Vagina (tissue), 2 donors: ENCODE measurements at places on chromosomes 6 and 20. TPM values are rescaled to one million over a fixed set of nuclear protein-coding genes. Genes with fewer than 3 reads are reported as not detected.

Gene TEAD3
- 29.0 TPM for total RNA-seq

Gene CGAS
- 8.3 TPM for total RNA-seq

Gene SYCP2L
- total RNA-seq, result 0.25 TPM

Gene TMEM244
- total RNA-seq, result not detected

Gene MYH7B
- under 0.01 TPM for total RNA-seq

Gene ULBP1
- total RNA-seq, result not detected

- H3K4me1 ChIP-seq, result peaks cover 11% of the 10 kb centered on the region
- DNase-seq, result no peak
- H3K27me3 ChIP-seq, result no peaks in the 10 kb centered on the region
- no peak overlapping the region for H3K4me3 ChIP-seq
These were observed 207.9 kb upstream of the TCF21 start for GRCh38 chr6:133680994-133681393.

DNA sequence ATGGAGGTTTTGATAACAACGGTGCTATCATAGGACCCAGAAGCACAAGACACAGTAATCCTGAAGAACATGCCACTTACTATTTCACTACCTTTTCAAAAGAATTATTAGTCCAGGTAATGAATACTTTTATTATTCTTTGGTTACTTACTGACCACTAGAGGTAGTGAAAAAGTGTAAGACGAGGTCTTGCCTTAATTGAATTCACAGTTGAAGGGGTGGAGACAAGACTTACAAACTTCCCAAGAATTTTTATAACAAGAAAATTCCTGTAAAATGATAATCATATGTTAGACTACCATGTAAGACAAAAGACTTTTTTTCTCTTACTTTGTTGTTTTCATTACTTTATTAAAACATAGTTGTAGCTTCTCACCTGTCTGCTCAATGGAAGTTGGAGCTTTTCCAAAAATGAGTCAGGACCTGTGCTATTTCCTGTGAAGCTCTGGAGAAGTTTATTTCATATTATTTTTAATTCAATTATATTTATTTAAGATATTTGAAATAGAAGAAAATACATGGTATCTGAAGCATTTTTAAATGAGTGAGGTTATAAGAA, 52.4 kb downstream of the DOP1A start:
- no peak for DNase-seq
- H3K27me3 ChIP-seq, result no peaks in the 10 kb centered on the region
- H3K4me1 ChIP-seq, result no peaks in the 10 kb centered on the region
- no peaks in the 10 kb centered on the region for H3K36me3 ChIP-seq
- no peak overlapping the region for H3K27ac ChIP-seq

DNA sequence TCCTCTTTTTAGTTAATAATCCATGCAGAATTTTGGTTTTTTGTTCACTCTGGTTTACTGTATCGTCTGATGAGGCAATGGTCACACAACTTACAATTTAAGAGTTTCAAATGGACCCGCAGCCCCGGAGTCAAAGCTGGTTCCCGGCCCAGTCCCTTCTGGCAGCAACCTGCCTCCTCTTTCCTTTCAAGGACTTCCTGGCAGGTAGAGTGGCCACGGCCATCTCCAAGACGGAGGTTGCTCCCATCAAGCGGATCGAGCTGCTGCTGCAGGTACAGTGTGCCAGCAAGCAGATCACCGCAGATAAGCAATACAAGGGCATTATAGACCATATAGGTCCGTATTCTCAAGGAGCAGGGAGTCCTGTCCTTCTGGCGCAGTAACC, 218.2 kb downstream of the GJA1 start:
- no peaks in the 10 kb centered on the region for H3K27me3 ChIP-seq
- H3K4me3 ChIP-seq, result no peak overlapping the region
- peak overlapping the region; percentile 72 for H3K27ac ChIP-seq
- no peak for DNase-seq
- H3K4me1 ChIP-seq, result peaks cover 21% of the 10 kb centered on the region

DNA sequence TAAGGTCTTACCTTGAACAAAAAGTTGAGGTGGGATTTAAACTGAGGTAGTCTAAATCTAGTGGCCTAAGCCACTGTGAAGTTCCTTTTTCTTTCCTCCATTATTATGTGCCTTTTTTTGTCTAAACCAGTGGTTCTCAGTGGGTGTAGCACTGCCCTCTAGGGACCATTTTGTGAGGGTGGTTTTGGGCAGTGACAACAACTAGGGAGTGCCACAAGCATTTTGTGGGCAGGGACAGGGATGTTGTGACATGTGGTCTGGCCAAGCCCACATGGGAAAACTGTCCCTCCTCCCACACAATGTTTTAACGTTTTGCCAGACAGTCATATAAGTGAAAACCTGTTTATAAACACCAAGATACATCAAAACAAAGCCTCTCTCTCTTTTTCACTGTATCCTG, 899.4 kb upstream of the FLRT3 start:
- no peaks in the 10 kb centered on the region for H3K36me3 ChIP-seq
- no peaks in the 10 kb centered on the region for H3K27me3 ChIP-seq
- H3K27ac ChIP-seq, result no peak overlapping the region
- no peaks in the 10 kb centered on the region for H3K4me1 ChIP-seq
- H3K4me3 ChIP-seq, result no peak overlapping the region
- no peak for DNase-seq

GRCh38 chr20:60759651-60760050, 492.4 kb upstream of the CDH4 start:
- H3K4me1 ChIP-seq, result no peaks in the 10 kb centered on the region
- no peaks in the 10 kb centered on the region for H3K27me3 ChIP-seq
- H3K4me3 ChIP-seq, result no peak overlapping the region
- H3K27ac ChIP-seq, result no peak overlapping the region

GRCh38 chr20:58117944-58118343, 110.5 kb downstream of the ANKRD60 start:
- no peak overlapping the region for H3K27ac ChIP-seq
- no peak overlapping the region for H3K4me3 ChIP-seq
- H3K27me3 ChIP-seq, result no peaks in the 10 kb centered on the region
- peaks cover 6% of the 10 kb centered on the region for H3K4me1 ChIP-seq

DNA sequence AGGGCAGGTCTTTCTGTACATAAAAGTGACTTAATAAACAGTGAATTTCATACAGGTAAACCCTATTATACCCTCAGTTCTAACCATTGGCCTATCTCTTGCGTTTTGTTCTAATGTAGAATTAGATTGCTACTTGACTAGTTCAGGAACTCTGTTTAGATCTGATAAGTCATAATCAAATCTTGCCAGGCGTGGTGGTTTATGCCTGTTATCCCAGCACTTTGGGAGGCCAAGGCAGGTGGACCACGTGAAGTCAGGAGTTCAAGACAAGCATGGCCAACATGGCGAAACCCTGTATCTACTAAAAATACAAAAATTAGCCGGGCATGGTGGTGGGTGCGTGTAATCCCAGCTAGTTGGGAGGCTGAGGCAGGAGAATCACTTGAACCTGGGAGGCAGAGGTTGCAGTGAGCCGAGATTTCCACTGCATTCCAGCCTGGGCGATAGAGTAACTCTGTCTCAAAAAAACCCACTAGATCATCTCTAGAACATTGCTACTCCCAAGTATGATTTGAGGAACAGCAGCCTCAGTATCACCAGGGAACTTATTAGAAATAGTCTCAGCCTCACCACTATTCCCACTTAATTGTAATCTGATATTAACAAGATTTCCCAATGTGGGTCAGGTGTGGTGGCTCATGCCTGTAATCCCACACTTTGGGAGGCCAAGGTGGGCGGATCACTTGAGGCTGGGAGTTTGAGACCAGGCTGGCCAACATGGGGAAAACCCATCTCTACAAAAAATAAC, 12.2 kb downstream of the GTPBP2 start:
- H3K4me3 ChIP-seq, result no peak overlapping the region
- H3K27ac ChIP-seq, result no peak overlapping the region
- H3K27me3 ChIP-seq, result no peaks in the 10 kb centered on the region
- H3K4me1 ChIP-seq, result no peaks in the 10 kb centered on the region
- no peak for DNase-seq

DNA sequence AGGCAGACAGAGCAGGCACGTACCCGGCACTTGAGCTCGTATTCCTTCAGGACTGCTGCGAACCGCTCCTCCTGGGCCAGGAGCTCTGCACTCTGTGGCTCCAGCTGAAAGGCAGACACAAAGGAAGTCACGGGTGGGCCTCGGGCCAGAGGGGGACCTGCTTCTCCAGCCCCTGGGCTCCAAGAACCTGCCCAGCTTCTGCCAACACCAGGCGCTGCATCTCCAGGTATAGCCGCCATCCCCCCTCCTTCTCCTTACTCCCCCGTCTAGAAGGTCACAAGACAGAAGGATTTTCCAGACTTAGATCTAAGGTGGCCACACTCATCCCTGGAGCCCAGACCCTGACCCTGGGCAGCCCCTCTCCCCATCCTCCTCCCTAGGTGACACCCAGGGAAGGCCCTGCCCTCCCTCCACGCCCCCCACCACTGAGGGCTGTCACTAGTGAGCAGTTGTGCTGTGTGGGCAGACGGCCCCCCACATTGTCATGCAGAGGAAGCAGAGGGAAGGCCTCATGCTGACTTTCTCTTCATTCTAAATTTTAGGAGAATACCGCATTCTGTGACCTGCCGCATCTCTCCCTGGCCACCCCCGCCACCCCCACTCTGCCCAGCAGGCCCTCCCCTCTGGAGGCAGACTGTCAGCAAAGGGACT, 81.9 kb downstream of the GINS1 start:
- no peaks in the 10 kb centered on the region for H3K27me3 ChIP-seq
- no peaks in the 10 kb centered on the region for H3K36me3 ChIP-seq
- H3K27ac ChIP-seq, result no peak overlapping the region
- no peak for DNase-seq

- DNase-seq, result no peak
- no peak overlapping the region for H3K4me3 ChIP-seq
- H3K36me3 ChIP-seq, result no peaks in the 10 kb centered on the region
- no peak overlapping the region for H3K27ac ChIP-seq
- H3K27me3 ChIP-seq, result no peaks in the 10 kb centered on the region
These were observed 859.4 kb downstream of the MAFB start for GRCh38 chr20:39829661-39830060.

GRCh38 chr20:46013829-46014516, 5.3 kb downstream of the MMP9 start:
- H3K27me3 ChIP-seq, result peaks cover 19% of the 10 kb centered on the region
- H3K4me3 ChIP-seq, result peak overlapping the region; percentile 4
- peaks cover 14% of the 10 kb centered on the region for H3K4me1 ChIP-seq
- no peak overlapping the region for H3K27ac ChIP-seq

DNA sequence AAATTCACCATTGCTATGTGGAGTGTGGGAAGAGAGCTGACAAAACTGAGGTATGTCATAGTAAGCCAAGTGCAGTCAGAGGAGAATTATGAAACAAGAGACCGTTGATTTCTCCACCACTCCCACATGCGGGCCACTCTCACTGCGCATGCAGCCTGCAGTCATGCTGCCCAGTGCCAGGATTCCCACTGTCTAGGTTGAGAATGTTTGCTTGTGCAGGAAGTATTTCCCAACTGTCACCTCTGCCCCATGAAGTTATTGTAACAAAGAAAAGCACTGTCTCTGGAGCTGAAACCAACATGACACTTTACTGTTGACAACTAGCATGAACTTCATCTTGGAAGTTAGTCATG, 18.7 kb upstream of the SFT2D1 start:
- H3K27me3 ChIP-seq, result no peaks in the 10 kb centered on the region
- DNase-seq, result no peak
- no peak overlapping the region for H3K4me3 ChIP-seq
- H3K4me1 ChIP-seq, result no peaks in the 10 kb centered on the region

- peaks cover 31% of the 10 kb centered on the region for H3K4me1 ChIP-seq
- H3K27ac ChIP-seq, result no peak overlapping the region
- no peaks in the 10 kb centered on the region for H3K36me3 ChIP-seq
- no peak for DNase-seq
These were observed 2.8 kb upstream of the RNASET2 start for GRCh38 chr6:166958926-166959861.

- no peak overlapping the region for H3K4me3 ChIP-seq
- no peaks in the 10 kb centered on the region for H3K36me3 ChIP-seq
- H3K27ac ChIP-seq, result no peak overlapping the region
- H3K27me3 ChIP-seq, result no peaks in the 10 kb centered on the region
- DNase-seq, result no peak
These were observed 24.3 kb downstream of the RBL1 start for GRCh38 chr20:37071481-37071911.

DNA sequence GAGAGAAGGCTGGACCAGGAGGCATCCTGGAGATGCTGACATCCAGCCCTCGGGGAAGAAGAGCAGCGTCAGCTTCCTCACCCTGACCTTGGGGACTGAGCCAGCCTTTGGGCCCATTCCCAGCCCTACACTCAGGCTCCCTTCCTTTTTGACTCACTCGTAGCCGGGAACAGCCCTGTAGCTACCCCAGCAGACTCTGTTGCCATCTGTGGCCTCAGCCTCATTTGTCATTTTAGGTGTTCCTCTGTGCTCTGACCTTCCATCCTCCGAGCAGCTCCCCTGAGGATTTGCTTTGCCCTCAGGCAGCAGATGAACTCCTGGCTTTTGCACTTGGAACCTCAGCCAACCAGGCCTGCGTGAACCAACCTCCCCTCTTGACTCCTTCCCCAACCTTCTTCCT, 67.5 kb downstream of the ELOVL2 start:
- no peak overlapping the region for H3K27ac ChIP-seq
- H3K4me1 ChIP-seq, result no peaks in the 10 kb centered on the region

- H3K4me1 ChIP-seq, result peaks cover 59% of the 10 kb centered on the region
- H3K36me3 ChIP-seq, result no peaks in the 10 kb centered on the region
- peak overlapping the region; percentile 77 for H3K27ac ChIP-seq
- no peaks in the 10 kb centered on the region for H3K27me3 ChIP-seq
These were observed 11.5 kb downstream of the ITPR3 start for GRCh38 chr6:33632558-33633039.

DNA sequence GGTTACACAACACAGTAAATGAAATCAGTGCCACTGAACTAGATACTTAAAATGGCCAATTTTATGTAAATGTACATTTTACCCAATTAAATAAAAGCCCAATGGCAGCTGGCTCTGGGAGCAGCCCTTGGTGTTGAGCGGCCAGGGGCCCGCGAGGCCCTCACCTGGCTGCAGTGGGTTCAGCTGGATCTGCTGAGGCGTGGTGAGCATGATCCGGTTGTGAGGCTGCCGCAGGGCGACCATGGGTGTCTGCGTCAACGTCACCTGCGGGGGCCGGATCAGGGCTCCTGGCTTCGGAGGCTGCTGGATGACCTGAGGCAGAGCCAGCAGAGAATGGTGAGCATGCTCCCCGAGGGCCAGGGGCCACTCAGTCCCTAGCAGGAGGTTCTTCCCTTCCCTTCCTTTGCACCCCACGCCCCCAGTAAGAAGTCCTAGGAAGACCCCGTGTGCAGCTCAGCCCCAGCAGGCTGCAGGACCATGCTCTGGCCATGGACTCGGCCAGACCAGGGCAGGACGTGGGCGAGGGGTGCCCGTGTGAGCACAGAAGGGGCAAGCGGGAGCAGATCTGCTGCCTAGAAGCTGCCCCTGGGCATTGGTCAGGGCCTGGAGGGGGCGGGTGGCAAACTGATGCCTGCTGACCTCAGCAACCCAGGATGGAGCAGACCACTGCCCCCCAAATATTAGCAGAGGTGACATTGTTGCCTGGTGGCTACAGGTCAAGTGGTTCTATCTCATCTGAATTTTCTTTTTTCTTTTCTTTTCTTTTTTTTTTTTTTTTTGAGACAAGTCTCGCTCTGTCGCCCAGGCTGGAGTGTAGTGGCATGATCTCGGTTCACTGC, 61.9 kb downstream of the TAF4 start:
- H3K4me3 ChIP-seq, result no peak overlapping the region
- H3K36me3 ChIP-seq, result peaks cover 3% of the 10 kb centered on the region
- DNase-seq, result no peak
- H3K27ac ChIP-seq, result no peak overlapping the region
- no peaks in the 10 kb centered on the region for H3K4me1 ChIP-seq

- H3K36me3 ChIP-seq, result no peaks in the 10 kb centered on the region
- no peak overlapping the region for H3K27ac ChIP-seq
- DNase-seq, result no peak
- no peak overlapping the region for H3K4me3 ChIP-seq
These were observed 174.1 kb downstream of the ADAT2 start for GRCh38 chr6:143276436-143276835.

GRCh38 chr6:162100096-162100495, 627.5 kb downstream of the PRKN start:
- H3K27me3 ChIP-seq, result no peaks in the 10 kb centered on the region
- no peak overlapping the region for H3K4me3 ChIP-seq
- no peak for DNase-seq
- no peaks in the 10 kb centered on the region for H3K36me3 ChIP-seq
- no peaks in the 10 kb centered on the region for H3K4me1 ChIP-seq
